ENCODE measurements at places on chromosomes 12 and 14.

DNA sequence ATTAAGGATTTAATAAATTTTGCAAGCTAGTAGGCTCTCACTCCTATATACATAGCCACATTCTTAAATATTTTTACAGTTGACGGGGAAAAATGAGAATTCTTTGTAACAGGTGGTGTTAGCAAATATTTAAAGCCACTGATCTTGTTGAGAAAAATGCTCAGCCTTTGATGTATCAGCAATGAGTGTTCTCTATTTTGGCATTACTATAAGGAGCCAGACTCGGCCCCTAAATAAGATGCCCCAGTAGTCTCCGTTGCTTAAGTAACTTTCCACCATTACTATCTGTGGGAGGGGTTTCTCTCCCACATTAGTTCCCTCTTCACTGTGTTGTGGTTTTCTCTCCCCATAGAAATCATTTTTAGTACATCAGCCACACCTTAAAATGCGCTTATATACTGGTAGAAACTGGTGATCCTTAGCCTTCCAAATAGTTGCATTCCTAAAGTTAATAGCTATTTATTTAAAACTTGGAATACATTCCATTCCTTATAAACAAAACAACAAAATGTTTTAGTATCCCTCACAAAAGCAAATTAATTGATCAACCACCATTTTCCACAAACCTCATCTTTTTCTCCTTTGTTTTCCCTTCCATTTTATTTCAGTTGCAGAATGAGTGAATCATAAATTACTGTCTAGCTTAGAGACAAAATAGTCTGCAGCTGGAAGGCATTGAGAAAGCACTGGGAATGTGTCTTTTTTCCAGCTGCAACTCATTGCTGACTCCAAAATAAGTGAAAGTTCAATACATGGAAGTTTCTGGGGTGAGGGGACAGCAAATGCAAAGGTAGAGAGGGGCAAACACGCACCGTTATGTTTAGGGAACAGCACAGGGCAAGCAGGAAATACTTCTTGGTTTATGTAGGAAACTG lies 84.7 kb upstream of the FERMT2 start:
- DNase-seq: no peak

DNA sequence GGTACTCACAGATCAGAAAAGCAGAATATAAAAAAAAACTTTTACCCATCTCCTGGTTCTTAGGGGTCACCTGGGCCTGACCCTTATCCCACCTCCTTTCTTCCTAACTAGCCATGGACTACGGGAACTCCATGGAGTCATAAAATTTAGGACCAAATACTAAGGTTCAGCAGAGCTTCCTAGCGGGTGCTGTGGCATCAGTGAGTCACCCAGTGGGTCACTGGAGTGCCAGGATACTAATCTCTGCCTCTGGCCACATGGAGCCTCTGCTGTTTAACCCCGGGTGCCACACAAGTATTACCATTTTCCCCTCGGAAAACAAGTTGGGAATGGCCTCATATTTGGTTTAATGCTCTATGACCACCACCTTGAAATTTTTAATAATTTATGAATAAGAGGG lies 6.9 kb downstream of the ZBTB39 start:
- no peak for DNase-seq

DNA sequence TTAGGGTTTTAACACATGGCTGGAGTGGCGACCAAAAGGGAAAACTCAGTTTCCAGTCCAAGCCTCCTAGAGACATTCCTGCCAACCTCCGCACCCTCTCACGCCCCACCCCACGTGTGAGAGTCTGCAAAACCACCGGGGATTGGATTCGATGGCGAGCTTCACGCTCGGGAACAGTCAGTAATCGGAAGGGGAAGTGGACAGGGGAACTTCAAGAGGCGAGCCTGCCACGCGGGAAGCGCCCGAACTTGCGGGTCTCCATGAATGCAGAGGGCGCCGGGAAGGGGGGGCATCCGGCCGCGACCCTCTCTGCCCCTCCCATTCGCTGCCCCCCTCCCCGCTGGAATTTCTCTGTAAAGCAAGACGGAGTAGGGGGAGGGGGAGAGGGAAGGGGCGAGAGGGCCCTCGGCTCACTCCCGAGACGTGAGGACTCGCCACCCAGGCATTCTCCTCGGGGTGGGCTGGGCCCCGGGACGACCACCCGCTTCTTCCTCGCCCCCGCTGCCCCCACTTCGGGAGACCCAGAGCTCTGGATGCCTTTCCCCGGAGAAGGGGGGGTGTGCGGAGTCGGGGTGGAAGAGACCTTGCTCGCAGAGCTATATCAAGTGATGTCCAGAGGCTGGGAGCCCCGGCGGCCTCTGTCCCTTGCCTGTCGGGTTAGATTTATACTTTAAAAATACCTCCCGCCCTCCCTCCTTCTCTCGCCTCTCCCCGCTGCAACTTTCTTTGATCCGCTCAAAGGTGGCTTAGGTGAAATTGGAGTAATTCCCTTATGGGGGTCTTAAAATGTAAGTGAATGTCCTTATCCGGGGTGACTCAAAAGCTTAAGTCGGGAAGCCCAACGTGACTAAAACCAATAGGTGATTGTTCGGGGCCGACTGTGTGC lies 2.5 kb upstream of the CCND2 start:
- DNase-seq: peak; percentile 28

DNA sequence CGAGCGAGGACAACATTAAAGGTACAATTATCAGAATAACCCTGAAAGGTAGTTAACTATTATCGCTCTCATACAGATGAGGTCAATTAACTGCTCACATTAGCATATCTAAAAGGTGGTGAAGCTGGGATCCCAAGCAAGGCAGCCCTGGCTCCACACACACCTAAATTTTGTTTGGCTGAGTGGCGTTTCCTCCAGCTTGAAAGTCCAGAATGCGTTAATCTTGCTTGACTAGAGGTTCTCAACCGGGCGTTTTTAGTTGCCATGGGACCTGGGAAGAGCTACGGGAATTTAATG lies 531 bp downstream of the DLGAP5 start:
- no peak for DNase-seq

- DNase-seq: peak; percentile 53
Observed at GRCh38 chr12:117850048-117850447, 118.7 kb downstream of the KSR2 start.

- DNase-seq: no peak
Observed at GRCh38 chr12:56517854-56518253, 3.8 kb upstream of the RBMS2 start.

DNA sequence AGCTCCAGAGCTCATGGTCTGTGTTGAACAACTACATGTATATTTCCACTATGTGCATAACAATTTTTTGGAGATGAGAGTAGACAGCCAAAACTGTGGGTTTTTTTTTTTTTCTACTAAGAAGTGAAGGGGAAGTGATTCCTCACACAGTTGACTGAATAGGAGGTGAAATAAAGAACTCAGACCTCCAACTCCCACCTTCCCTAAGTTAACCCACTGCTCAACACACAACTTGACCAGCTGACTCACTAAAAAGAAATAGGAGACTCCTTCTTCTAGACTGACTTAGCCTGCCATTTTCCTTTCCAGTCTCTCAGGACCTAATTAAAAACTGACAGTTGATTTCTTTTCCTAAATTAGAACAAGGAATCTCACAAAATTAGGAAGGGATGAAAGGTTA lies 1.7 kb downstream of the M6PR start:
- peak; percentile 40 for DNase-seq

- no peak for DNase-seq
Observed at GRCh38 chr14:70755655-70756054, 53.7 kb downstream of the MAP3K9 start.

DNA sequence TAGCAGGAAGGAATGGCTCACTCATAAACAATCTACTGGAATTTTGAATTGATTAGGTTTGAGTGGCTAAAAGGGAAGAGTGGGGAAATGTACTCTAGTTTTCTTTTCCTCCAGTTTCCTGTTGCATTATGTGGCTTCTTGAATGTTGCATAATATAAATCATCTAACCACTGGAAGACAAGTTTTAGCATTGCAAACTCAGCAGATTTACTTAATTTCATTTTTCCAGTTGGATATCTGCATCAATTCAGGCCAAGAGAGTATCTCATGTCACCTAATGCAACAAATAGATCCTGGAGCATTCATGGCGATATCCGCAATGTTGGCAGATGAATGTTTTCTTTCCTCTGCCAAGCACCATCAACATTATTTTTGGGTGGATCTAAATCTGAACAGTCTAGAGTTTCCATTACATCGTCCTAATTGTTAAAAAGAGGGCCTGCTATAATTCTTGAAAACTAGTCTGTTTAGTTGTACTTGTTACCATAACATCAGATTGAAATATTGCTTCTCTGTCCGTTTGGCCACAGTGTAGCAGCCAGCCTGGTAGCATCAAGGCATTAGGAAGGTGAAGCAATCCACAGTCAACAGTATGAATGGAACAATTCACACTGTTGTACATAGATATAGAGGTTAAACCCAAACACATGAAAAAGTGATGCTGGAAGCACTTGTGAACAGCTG lies 544.2 kb downstream of the ETNK1 start:
- no peak for DNase-seq
